ENCODE measurements at places on chromosomes 4 and X.

DNA sequence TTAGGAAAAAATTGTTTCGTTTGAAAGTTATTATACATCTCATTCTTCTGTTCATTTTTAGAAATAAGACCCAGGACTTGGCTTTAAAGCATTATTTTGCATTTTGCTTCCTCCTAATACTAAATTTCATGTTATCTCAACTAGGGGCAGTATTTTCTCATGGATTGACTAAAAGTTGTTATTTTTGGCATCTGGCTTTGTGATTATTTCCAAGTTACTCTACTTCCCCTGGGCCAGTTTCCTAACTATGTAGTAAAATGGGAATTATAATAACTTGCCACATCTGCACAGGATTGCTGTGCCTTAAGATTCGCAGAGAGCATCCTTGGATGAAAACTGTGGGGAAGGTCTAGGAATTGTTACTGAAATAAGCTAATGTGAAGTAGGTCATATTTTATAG, 3.0 kb downstream of the RBPJ start:
- no peak for DNase-seq

GRCh38 chrX:136767104-136767941, 13.4 kb downstream of the ARHGEF6 start:
- DNase-seq = peak; percentile 54

- peak; percentile 55 for DNase-seq
Observed at GRCh38 chrX:119236623-119237561, 807 bp downstream of the PGRMC1 start.

- DNase-seq = no peak
Observed at GRCh38 chr4:37475087-37475486, 211.1 kb downstream of the RELL1 start.

GRCh38 chr4:174545268-174545667, 23.0 kb upstream of the HPGD start:
- no peak for DNase-seq

DNA sequence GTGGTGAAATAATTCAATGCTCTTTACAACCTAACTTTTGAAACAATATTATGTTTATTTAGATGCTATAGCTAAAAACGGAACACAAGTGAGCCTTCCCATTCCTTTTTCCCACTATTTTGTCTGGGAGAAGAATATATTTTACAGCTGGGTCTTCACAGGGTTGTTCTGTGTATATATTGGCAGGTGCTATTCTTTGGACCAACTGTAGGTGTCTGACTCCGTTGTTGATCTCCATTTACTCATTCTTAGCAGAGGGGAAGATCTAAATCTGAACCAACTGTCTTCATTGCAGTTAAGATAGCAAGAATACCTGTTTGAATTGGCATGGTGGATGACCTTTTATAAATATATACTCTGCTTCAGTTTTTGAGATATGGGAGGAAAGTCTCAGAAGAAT, 257.4 kb downstream of the CFAP299 start:
- no peak for DNase-seq

DNA sequence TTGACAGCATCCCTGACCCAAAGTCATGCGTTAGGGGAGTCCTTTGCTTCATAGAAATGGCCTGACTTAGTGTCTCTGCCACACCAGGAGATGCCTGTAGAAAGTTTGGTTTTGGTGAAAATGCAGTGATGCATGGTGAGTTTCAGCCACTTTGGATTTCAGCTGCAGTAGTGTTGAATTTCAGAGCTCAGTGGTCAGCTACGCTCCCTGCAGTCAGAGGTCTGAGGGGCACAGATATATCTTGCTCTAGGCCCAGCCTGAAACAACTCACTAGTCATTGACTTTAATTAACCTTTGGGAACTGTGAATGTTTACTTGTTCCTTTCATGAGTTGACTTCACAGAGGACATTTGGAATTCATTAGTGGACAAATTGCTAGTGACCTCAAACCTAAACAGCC, 17.5 kb downstream of the RBMX2 start:
- no peak for DNase-seq

- DNase-seq = no peak
Observed at GRCh38 chr4:88446124-88446523, 10.8 kb upstream of the HERC5 start.

- DNase-seq = no peak
Observed at GRCh38 chr4:159483782-159484741, 381.2 kb downstream of the RAPGEF2 start.

DNA sequence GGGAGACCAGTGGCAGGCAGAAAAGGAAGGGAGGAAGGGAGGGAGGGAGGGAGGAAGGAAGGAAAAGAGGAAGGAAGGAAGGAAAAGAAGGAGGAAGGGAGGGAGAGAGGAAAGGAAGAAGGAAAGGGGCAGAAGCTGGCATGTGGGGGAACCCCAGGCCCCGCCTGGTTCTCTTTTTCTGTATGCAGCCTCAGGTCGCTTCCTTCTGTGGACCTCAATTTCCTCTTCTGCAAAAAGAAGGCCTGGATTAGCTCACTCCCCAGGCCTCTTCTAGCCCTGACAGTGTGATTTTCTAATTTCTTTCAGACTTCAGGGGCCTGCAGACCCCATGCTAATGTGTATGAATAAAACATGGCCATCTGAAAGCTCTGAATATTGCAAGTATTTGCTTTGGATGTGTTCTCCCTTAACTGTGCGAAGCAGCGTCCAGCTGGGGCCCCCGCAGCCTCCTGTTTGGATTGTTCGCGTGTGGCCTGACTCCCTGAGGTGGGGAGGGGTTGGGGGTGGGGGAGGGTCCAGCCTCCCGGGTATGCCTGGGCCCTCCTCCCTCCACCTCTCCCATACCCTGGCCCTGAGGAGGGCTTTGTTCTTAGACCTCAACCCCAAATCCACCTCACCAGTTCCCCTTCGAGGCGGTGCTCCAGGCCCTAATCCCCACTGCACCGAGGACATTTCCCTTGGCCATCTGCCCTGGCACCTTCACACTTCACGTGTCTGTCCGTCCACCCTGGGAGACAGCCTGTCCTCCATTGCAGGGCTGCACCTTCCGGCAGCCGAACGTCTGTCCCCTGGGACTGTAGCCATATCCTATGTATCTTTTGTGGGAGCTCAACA, 199.9 kb upstream of the ATP6AP2 start:
- peak; percentile 30 for DNase-seq

DNA sequence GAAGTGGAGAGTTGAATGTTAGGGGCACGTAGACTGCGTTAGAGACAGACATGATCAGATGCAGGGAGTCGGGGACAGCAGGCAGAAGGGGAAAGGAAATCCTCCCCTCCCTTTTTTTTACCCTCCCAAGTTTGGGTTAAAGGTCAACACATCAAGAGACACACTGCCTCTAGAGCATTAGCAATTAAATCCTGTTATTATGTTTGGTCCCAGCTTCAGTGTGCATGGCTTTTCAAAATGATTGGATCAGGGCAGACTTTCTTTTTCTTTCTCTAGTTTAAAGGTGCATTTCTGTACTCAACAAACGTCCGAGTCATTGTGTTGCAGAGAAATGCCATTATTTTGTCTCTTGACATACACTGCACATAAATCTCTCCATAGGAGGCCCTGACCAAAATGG, 63.9 kb downstream of the USP26 start:
- no peak for DNase-seq

DNA sequence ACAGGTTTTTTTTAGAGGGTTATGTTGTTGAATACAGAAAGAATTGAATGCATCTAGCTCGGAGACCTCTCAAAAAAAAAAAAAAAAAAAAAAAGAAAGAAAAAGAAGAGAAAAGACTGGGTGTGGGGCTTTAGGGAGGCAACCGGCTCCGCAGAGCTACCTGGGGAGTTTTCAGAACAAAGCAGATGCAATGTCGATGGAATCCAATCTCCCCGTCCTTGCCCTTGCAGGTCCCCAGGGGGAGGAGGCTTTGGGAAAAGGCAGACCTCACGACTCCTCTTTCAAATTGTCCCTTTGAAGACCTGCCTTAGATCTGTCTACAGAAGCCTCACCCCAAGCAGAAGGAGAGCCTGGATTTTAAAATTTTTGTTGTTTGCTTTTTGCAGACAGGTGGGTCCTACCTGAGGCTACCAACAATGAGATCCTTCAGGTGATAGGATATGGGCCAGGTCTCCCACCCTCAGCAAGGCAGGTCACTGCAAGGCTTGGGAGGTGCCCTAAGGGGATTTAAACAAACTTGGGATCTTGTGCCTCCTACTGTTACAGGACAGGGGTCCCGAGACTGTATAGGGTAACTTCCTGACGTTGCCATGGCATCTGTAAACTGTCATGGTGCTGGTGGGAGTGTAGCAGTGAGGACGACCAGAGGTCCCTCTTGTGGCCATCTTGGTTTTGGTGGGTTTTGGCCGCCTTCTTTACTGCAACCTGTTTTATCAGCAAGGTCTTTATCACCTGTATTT, 75.2 kb upstream of the PRKX start:
- no peak for DNase-seq

- no peak for DNase-seq
Observed at GRCh38 chr4:681736-682451, 7.1 kb downstream of the SLC49A3 start.

GRCh38 chrX:26295425-26295824, 79.5 kb downstream of the MAGEB5 start:
- no peak for DNase-seq

DNA sequence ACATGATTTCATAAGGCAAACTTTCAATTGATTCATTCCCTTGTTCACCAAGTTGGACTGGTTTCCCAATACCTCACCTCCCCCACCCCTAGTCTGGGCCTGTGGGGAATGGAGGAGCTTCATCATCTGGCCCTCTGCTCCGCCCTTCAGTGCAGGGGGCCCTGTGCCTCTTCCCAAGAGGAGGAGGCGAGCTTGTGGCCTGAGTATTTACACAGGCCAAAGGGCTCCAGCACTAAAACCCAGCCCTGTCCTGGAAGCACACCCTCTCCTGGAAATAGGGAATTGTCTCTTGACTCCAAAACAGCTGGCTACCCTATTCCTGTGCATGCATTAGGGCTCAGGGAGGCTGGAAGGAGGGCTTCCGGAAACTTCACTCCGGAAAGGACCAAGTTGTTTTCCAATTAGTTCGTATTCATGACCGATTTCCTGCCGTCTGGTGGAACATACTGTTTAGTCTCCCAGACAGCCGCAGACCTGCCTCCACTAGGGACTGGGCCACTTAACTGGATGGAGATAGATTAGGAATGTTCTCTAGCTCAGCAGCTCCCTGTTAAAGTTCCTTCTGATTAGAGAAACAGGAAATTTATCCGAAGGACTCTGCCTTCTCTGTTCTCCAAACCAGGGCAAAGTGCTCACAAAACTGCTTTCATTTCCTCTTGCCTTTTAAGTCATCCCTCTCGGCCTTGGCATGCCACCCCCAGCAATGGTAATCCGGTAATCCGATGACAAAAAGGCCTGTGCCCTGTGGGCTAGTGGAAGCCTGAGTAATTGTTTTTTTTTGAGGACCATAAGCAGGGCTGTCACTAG, 5.8 kb downstream of the SRPX2 start:
- DNase-seq = no peak

DNA sequence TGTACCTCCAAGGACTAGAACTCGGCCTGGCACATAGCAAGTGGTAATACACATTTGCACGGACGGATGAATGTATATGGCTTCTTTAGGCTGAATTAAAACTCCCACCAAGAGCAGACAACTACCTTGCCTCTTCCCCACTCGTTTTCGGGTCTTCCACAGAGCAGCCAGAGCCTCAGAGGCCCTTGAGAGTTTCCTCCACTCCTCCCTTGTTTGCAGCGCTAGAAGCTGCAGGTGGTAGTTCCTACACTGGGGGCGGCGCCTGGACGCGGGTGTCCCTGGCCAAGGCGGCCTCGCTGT, 10.2 kb upstream of the INTU start:
- DNase-seq = no peak

- DNase-seq = no peak
Observed at GRCh38 chrX:151982222-151982621, 7.7 kb upstream of the GABRE start.

DNA sequence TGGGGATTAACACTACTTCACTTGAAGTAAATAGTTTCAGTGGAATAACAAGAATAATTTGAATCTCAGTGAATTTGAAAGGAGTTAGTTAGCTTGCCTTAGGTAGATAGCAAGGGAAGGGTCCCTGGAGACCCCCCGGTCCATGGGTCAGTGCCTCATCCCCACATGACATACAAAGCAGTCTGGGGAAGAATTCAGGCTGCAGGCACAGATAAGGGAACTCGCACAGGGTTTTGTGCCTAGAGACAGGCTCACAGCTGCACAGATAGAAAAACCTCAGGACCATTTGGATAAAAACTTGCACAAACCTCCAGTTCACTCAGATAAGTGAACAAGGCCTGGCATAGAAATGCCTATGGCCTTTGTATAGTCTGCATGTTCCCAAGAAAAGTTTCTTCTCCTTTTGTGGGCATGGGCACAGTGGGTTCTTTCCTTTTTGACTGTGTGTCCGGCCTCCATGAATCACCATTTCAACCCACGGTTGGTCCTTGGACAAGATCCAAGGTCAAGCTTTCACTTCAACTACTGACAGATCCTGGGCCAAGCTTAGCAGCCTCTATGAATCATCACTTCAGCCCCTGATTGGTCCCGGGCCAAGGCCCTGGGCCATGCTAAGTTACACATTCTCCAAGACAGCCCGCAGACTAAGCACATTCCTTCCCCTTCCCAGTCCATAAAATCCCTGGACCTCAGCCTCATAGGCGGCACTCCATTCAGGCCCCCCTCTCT, 108.3 kb upstream of the KLHL4 start:
- no peak for DNase-seq

GRCh38 chrX:2523911-2524310, 23.1 kb upstream of the DHRSX start:
- DNase-seq = no peak

DNA sequence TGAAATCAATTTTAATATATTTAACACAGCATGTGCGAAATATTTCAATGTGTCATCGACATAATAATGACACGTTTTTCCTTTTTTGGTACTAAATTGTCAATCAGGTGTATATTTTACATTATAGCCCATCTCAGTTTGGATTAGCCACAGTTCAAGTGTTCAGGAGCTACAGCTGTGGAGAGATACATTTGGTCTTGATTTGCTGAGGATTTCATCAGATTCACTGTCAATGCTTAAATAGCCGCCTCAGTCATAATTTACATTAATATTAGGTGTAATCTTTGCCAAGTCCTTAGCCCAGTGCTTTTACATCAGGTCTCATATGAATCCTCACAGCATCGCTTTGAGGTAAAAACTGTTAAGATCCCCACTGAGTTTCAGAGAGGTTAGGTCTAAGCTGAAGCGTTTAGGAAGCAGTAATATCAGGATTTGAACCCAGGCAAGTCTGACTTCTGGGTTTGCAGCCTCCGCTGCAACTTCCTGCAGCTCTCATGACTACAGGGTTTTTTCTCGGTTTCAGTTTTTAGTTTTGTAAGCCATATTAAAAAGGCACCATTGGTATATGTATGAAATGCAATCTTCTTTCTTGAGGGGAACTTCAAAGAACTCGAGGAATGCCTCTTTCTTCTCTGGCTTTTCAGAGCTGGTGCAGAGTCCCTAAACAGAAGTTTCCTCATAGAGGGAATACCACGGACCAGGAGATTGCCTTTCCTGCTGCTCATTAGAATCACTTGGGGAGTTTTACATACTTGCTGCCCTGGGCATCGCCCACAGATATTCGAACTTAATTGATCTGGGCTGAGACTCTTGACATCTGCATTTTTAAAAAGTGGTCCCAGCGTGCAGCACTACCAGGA, 6.4 kb downstream of the MTM1 start:
- DNase-seq = no peak

GRCh38 chrX:44317181-44317580, 26.3 kb downstream of the EFHC2 start:
- DNase-seq = no peak

All from NCI-H1092 treated with DMSO at 0.1 percent for 48 hours (cell line).